CD4-positive, alpha-beta T cell treated with Interleukin-1 beta for 1 hour (primary cell): ENCODE measurements at places on chromosomes 16 and 17.

- peak; percentile 69 for DNase-seq
Measured at GRCh38 chr17:49996495-49997300, 1.7 kb upstream of the DLX3 start.

- no peak for DNase-seq
Measured at GRCh38 chr17:82740906-82741759, 5.7 kb downstream of the FN3K start.

DNA sequence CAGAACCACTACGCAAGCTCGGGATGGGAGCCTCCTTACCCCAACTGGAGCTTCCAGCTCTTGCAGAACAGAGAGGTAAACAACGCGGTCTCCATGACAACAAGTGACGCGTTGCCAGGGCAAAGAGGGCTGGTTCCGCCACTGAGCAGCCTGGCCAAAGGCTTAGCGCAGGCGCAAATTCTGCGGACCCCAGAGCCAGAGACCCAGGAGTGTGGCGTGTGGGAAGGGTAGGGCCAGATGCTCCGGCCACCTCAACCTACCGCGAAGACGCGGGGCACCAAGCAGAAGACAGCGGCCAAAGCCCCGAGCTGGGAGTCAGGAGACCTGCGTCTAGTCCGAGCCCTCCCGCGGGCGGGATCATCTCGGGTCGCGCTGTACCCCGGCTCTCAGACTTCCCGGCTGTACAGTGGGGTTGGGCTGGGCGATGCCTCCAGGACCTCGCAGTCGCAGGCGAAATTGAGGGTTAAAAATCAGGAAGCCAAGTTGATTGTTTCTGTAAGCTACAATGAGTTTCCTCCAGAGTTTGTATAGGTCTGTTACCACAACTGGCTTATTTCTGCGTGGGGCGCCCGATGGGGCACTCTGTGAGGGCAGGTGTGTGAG, at the start of gene TEKT1:
Gene TEKT1 (minus strand): TSS at position 69 of the 603 bp plus-strand sequence. CDS start 1,353 bp downstream, outside the sequence.
- DNase-seq: peak; percentile 87

GRCh38 chr17:36938566-36939051, 1.3 kb downstream of the LHX1 start:
- no peak for DNase-seq
